ENCODE measurements at places on chromosomes 5 and 9.

DNA sequence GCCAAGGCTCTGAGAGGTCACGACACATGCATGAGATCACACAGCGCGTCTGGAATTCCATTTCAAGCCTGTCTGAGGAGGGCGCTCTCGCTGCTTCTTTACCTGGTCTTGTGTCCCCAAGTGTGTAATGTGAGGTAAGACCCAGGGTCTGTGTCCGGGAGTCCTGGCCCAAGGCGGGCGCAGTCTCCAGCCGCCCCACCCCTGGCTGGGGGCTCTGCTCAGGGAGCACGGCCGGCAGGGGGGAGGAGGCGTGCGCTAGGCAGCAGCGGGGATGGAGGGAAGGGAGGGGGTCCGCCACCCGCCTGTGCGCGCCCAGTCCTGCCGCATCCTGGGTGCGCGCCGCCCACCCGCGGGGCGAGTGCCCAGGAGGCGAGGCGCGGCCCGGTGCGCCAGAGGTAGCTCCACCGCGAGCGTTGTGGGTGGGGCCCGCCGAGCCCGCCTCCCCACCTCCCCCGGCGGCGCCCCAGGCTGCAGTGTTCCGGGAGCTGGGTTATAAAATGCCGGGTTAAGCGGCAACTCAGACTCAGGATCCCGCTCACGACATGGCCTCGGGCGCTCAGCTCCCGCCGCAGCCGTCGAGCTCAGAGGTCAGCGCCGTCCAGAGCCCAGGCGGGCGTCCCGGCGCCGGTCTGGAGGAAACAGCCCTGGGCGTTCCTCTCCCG, at the start of gene CCNI2:
Gene CCNI2, plus strand, starts transcription at position 473 of the 662 bp plus-strand sequence. Its CDS starts 70 bp downstream, at position 543.
- DNase-seq = no peak

DNA sequence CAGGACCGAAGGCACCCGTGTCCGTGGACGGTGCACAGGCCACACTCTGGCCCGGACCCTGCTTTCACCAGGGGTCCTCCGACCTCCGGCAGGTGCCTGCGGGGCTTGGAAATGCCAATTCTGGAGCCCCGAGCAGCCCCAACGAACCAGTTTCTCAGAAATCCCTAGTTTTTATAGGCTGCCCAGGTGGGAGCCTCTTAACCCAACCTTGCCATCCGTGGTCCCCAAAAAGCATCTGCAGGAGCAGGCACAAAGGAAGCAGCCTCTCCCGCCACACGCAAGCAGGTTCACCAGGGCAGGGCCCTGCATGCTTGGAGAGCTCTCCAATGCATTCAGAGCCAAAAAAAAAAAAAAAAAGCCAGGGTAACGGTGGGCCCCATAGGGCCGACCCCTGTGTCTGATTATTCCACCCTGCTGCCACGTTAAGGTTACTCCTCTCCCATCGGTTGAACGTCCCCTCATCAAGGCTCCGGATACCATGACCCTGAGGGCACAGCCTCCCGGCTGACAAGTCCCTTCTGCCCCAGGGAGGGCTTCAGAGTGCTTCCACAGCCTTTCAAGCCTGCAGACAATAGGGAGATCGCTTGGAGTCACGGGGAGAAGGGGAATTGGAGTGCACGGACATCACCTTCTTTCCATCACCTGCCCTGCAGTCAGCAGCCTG, 796 bp upstream of the TPRN start:
- DNase-seq = no peak

GRCh38 chr5:92641031-92641962, 939.7 kb downstream of the NR2F1-AS1 start:
- peak; percentile 6 for DNase-seq

- DNase-seq = no peak
Measured at GRCh38 chr5:31530541-31531265, 1.2 kb downstream of the DROSHA start.

Measured in H54 (cell line).